ENCODE measurements at places on chromosomes 11 and 22.

DNA sequence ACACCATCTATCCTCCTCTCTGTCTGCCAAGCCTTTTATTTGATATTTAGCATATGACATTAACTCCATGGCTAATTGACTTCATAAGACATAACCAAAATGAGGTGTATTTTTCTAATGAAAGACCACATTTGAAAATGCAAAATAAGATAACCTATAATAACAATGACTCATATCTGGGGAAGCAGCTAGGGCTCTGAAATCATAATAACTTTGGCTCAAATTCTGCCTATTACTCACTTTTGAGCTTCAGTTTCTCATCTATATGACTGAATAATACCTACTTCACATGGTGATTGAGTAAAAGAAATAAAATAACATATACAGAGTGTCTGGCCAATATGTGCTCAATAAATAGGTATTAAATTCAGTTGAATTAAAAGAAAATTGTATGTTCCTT lies 1419.8 kb upstream of the TENM4 start:
- DNase-seq: no peak

DNA sequence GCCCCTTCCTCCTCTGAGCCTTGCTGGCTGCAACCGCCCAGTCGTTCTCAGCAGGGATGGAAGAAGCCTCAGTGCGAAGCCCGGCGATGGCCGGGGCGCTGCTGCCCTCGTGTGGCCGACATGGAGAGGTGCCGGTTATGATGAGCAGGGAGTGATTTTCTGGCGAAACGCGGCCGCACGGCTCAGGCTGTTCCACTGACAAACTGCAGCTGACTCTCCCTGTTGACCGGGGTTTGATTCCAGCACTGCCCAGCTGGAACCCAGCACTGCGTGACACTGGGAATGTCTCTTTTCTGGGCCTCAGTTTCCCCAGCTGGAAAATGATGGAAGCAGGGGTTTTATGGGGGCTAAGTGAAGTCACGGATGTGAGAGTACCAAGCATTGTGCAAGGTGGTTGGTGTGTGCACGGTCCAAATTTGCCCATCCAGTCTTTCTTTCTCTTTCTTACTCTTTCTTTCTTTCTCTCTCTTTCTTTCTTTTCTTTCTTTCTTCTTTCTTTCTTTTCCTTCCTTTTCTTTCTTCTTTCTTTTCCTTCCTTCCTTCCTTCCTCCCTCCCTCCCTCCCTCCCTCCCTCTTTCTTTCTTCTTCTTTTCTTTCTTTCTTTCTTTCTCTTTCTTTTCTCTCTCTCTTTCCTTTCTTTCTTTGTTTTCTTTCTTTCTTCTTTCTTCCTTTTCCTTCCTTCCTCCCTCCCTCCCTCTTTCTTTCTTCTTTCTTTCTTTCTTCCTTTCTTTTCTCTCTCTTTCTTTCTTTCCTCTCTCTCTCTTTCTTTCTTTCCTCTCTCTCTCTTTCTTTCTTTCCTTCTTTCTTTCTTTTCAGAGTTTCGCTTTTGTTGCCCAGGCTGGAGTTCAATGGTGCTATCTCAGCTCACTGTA lies 25.8 kb upstream of the MPPED1 start:
- peak; percentile 36 for DNase-seq

DNA sequence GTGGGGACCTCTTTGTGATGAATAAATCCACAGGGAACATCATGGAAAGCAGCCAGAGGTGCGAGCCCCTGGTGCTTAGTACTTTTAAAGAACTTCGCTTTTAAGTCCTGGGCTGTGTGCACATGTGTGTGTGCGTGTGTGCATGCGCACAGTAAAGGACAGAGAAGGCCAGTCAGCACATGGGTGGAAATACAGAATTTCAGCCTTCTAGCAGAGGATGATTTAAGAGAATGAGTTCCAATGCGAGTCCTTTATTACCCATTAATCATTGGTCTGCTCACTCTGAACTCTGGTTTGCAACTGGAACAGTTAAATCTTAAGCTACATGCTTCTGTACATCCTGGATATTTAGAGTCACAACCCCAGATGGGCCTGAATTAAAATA lies 18.9 kb downstream of the TEAD1 start:
- DNase-seq: no peak

- no peak for DNase-seq
These were observed 4.9 kb downstream of the LRP5 start for GRCh38 chr11:68317147-68317785.

DNA sequence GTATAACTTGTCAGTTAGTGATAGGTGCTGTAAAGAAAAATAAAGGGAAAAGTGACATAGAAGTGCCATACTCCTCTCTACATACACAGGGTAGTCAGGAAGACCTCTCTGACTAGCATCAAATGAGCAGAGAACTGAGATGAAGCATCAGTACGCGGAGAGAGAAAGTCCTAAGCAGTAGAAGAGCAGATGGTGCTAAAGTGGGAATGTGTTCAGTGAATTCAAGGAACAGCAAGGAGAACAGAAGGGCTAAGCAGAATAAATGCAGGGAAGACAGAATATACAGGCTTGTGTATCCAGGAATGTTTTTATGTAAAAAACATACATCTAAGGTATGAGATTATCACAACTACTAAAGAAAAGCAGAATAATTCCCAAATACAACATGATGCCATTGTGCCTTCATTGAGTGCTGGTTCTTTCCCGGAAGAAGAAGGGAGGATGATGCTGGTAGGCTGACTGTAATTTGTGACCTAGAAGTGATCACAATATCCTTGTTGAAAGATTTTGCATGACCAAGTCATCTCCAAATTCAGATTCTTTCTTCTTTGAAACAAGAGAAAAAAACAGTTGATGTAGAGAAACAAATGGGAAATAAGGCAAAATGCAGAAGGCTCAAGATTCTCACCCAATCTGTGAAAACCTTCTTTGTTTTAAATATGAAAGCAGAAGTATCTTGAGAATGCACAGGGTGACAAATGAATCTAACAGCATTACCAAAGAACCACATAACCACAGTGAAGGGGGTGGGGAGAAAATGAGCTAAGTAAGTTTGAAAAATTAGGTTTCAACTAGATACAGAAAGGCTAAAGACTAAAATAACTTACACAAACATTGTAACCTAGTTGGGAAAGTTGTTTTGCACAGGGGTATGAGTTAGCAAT lies 20.5 kb downstream of the MRE11 start:
- DNase-seq: no peak

DNA sequence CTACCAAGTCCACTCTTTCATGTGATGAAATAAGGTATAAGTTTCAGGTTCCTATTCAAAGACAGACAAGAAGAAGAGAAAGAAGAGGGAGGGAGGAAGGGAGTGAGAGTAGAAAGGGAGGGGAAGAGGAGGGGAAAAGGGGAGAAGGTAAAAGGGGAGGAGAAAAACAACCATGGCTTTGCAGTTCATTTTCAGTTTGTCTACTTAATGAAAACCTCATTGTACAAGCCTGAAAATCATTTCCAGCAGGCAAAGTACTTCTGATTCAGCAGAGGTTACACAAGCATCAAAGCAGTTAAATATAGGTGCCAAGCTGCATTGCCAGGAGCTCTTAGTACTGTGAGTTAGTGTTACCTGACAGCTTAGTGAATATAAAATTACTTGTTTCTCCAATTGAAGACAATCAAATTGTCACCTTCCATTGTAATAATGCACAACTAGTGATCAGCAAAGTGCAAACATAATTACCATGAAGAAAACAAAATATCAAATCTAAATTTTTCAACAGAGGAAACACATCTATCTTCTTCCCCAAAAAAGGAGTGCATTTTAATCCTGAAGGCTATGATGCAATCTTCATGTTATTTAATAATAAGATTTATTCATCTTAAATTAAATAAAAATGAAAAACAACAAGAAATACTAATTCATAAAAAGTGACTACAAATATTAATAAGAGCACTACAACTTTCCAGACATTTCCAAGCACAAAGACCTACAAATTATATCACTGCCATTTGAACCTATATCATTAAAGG lies 8.2 kb downstream of the SOX6 start:
- no peak for DNase-seq

DNA sequence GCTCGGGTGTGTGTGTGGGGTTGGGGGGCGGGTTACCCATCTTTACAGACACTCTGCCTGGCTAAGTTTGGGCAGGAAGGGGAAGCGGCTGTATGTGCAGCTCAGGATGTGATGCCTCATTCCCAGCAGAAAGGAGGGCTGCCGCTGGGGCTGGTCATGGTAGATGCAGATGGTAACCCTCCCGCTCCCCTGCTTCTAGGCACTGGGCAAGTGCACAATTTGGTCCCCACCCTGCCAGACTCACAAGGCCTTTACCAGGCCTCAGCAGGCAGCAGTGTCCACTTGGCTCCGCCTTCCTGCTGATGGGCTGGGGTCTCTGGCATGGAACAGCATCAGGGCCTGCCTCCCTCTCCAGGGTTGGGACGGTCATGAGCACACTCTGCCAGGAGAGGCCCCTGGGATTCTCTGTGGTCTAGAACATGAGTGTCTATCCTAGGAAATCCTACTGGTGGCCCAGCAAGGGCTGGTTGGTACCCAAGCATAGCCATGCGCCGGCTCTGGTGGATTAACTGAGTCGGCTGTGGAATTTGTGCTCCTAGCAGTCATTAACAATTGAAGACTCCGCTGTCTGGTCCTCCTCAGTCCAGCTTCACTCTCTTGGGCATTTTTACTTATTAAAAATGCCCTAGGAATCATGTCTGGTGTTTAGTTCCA lies 4.2 kb downstream of the LMO1 start:
- DNase-seq: no peak

DNA sequence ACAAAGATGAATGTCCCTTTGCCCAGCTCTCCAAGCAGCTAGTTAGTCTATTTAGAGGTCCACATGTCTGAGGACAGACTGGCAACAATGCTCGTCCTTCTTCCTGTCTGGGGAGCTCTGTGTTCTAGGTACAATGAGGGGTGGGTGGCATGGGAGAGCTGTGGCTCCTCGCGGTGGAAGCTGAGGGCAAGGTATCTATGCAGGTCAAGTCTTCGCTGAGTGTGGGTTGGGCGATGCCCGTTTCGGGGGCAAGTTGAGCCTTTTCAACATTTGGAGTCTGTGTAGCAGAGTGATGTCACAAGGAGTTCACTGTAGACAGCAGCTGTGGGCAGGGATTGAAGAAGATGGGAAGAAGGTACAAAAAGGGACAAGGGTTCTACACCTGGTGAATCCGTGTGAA lies 163.2 kb downstream of the FEZ1 start:
- no peak for DNase-seq

- no peak for DNase-seq
These were observed 12.5 kb downstream of the KMT5B start for GRCh38 chr11:68200639-68201038.

- no peak for DNase-seq
These were observed 40.7 kb upstream of the COMT start for GRCh38 chr22:19900707-19901436.

GRCh38 chr11:125941619-125942611 lies 3.9 kb upstream of the VSIG10L2 start:
- no peak for DNase-seq

DNA sequence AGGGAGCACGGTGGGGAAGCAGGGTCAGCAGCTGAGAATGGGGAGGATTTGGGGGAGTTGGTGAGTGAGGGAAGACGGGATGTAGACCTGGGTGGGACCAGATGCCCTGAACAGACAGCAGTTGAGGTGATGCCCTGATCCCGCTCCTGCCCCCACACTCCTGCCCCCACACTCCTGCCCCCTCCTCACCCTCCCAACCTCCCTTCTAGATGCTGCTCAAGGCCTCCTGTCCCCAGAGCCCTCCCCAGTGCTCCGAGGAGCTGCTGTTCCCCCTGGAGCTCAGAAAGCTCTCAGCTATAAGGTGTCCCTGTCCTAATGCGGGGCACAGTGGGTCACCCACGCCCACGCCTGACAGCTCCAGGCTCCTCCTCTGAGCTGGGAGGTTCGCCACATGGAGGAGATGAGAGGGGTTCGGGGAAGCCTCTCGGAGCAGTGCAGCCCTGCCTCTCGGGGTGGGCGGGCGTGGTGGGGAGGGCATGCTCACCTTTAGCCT lies 25.1 kb upstream of the TTLL12 start:
- no peak for DNase-seq

- no peak for DNase-seq
These were observed 992 bp downstream of the LGALS12 start for GRCh38 chr11:63506876-63507275.

DNA sequence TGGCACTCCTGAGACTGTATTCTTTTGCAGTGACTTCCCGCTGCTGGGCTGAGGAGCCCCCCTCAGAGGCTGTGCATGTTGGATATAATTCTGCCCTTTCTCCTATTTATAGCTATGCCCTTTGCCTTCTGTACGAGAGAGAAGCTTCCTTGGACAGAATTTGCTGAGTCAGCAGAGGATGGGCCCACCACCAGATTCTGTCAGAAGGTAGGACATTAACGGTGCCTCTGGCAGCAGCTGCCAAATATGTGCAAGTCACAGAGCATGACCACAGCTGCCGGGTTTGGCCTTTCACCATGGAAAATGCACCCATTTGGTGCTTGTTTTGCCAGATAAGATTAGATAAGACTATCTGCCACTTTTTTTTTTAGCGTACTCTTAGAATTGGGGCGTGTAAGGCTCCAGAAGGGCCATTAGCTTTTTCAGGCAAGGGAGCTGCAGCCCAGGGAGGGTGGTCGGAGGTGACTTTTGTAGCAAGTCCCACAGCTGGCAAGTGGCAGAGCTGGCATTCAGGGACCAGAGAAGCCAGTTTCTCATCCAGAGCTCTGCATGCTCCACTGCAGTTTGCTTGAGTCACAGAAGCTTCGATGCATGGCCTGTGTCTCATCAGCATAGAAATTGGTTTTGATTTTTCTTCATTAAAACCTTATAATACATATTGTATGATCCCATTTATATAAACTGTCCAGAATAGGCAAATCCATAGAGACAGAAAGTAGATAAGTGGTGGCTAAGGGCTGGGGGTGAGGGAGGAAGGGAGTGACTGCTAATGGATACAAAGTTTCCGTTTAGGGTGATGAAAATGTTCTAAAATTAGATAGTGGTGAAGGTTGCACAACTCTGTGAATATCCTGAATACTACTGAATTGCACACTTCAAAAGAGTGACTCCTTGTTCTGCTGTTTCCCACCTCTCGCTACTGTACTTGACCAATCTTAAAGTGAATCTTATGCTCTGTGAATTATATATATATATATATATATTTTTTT lies 15.8 kb downstream of the UPB1 start:
- no peak for DNase-seq

DNA sequence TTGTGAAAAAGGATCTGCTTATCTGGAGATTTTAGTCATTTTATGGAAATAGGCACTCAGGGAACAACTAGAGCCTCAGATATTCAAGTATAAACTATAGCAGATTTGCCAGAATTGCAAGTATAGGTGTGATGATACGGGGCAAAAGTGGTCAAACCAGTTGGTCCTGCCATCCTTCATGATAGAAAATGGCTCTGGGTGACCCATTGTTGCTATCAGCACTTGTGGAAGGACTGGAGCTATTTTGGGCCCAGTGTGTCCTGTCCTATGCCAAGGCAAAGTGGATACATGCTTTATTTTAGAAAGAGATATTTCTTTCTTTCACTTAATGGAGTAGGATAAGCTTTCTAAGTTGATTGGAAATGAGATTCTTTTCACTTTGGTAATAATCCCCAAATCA lies 85.2 kb downstream of the PPP6R3 start:
- DNase-seq: no peak

- DNase-seq: no peak
These were observed 359.5 kb downstream of the TMEM135 start for GRCh38 chr11:87397011-87397865.

GRCh38 chr11:9498457-9499078 lies 37.8 kb downstream of the ZNF143 start:
- DNase-seq: no peak

Data from AG04450 (cell line).